ENCODE measurements at places on chromosomes 11 and 22. TPM values are rescaled to one million over a fixed set of nuclear protein-coding genes. Genes with fewer than 3 reads are reported as not detected.

- H3K4me1 ChIP-seq, result no peaks in the 10 kb centered on the region
- peaks cover 8% of the 10 kb centered on the region for H3K27me3 ChIP-seq
- H3K36me3 ChIP-seq, result no peaks in the 10 kb centered on the region
- H3K4me3 ChIP-seq, result no peak overlapping the region
- no peak overlapping the region for H3K27ac ChIP-seq
These were observed 58.5 kb upstream of the NTM start for GRCh38 chr11:131311776-131312514.

DNA sequence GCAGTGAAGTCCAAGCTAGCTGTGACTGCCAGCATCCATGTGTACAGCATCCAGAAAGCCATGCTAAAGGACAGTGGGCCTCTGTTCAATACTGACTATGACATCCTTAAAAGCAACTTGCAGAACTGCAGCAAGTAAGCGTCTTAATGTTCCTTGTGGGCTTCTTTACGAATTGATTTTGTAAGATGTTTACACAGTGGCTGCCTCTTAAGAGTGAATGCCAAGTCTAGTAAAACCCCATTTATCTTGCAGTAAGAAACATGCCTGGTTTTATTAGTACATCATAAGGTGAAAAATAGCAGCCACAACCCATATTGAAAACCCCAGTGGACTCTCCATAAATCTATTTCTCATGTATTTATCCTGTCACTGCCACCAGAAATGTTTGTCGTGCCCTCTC is 20.5 kb downstream of the POLD3 start:
- no peak overlapping the region for H3K27ac ChIP-seq
- no peak overlapping the region for H3K4me3 ChIP-seq
- no peak for DNase-seq
- no peaks in the 10 kb centered on the region for H3K27me3 ChIP-seq
- peaks cover 49% of the 10 kb centered on the region for H3K36me3 ChIP-seq

- no peaks in the 10 kb centered on the region for H3K36me3 ChIP-seq
- H3K4me3 ChIP-seq, result no peak overlapping the region
- peaks cover 10% of the 10 kb centered on the region for H3K4me1 ChIP-seq
- H3K27me3 ChIP-seq, result peaks cover 62% of the 10 kb centered on the region
- peak; percentile 49 for DNase-seq
These were observed 25.3 kb upstream of the PRR5 start for GRCh38 chr22:44676441-44677352.

GRCh38 chr11:69333149-69333710 is 39.3 kb downstream of the MYEOV start:
- H3K4me3 ChIP-seq, result no peak overlapping the region
- H3K36me3 ChIP-seq, result no peaks in the 10 kb centered on the region
- no peaks in the 10 kb centered on the region for H3K27me3 ChIP-seq
- H3K27ac ChIP-seq, result no peak overlapping the region
- H3K4me1 ChIP-seq, result no peaks in the 10 kb centered on the region
- no peak for DNase-seq

- no peak overlapping the region for H3K27ac ChIP-seq
- no peaks in the 10 kb centered on the region for H3K27me3 ChIP-seq
- peaks cover 33% of the 10 kb centered on the region for H3K4me1 ChIP-seq
- DNase-seq, result no peak
- peaks cover 17% of the 10 kb centered on the region for H3K36me3 ChIP-seq
These were observed 18.4 kb upstream of the CABP7 start for GRCh38 chr22:29701155-29701999.

GRCh38 chr11:114148013-114148382 is 88.5 kb downstream of the ZBTB16 start:
- H3K4me1 ChIP-seq, result peaks cover 28% of the 10 kb centered on the region
- no peaks in the 10 kb centered on the region for H3K27me3 ChIP-seq
- DNase-seq, result no peak
- peak overlapping the region; percentile 59 for H3K27ac ChIP-seq

DNA sequence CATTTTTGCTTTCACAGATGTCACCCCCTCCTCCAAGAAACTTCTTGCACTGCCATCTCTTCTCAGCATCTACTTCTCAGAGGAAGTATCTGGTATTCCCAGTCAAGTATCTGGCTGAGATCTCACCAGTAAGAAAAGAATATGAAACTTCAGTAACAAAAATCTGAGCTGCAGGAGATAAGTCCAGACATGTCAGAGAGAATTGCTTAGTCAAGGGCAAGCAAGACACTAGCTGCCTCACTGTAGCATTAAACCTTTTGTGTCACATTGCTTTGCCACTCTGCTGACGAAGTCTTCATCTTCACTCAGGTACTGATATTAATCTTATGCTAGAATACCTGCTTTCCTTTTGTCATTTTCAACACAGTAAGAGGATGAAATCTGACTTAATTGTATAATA is 70.6 kb upstream of the ZC3H12C start:
- no peaks in the 10 kb centered on the region for H3K36me3 ChIP-seq
- no peak for DNase-seq
- H3K27ac ChIP-seq, result no peak overlapping the region
- no peak overlapping the region for H3K4me3 ChIP-seq
- H3K4me1 ChIP-seq, result no peaks in the 10 kb centered on the region
- H3K27me3 ChIP-seq, result no peaks in the 10 kb centered on the region

- no peaks in the 10 kb centered on the region for H3K27me3 ChIP-seq
- no peak overlapping the region for H3K4me3 ChIP-seq
- no peaks in the 10 kb centered on the region for H3K36me3 ChIP-seq
- H3K4me1 ChIP-seq, result no peaks in the 10 kb centered on the region
- DNase-seq, result no peak
- H3K27ac ChIP-seq, result no peak overlapping the region
These were observed 66.0 kb upstream of the LARGE1 start for GRCh38 chr22:33986167-33986771.

DNA sequence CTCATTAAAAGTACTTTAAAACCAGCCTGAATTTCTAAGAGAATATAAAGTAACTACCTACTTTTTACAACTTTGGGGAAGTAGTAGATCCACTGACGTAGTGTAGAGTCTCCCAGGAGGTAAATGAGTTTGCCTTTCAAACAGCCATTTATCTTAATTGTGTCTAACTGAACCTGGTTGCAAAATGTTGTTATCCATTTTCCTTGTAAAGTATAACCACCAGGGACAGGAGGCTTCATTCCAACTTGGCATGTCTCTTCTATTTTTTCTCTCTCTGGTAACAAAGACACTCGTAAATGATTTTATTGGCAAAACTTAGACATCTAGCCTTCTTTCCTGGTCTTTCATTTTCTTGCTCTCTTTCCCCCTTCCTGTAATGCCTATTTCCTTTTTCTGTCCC is 36.9 kb downstream of the NXPE1 start:
- no peaks in the 10 kb centered on the region for H3K4me1 ChIP-seq
- DNase-seq, result no peak
- no peaks in the 10 kb centered on the region for H3K27me3 ChIP-seq

SAA4 gene
- polyA plus RNA-seq, result not detected

KRTAP5-8 gene
- 0.21 TPM for polyA plus RNA-seq

SMTNL1 gene
- 0.13 TPM for polyA plus RNA-seq

RAB3IL1 gene
- polyA plus RNA-seq, result 15.4 TPM

All from left lung (tissue), 14 donors.